ENCODE measurements at places on chromosomes 7 and 10. TPM values are rescaled to one million over a fixed set of nuclear protein-coding genes. Genes with fewer than 3 reads are reported as not detected.

DNA sequence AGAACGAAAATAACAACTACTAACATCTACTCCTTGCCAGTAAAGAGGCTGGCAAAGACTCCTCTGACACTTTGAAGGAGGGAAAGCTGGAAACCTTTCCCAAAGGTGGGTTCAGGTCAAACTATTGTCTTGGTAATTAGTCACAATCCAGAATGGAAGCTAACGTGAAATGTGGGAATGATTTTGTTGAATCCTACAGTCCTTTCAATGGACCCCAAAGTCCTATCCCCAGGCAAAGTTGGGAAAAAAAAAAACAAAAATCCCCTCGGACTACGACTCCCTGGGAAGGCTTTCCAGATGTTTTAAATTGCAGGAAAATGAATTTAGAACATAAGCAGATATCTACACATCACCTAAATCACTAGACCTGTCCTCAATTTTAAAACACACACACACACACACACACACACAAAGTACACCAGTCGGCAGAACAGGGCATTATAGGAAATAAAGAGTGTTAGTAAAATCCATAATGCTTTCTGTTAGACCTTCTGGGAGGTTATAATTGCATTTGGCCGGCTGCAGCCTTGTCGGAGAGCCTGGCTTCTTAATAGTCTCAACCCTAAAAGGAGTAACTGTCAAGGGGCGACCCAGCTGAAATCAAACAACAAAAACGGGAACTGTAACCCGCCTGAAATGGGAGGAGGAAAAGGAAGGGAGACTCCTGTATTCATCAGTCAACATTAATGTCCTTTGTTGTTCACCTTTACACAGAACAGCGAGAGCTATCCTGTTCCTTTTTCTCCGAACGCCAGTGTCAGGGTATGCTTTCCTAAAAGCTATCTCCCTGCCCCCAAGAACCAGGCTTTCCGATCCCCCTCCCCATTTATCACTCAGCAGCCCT is 1.5 kb downstream of the DOCK4 start:
- ATAC-seq = no peak

DNA sequence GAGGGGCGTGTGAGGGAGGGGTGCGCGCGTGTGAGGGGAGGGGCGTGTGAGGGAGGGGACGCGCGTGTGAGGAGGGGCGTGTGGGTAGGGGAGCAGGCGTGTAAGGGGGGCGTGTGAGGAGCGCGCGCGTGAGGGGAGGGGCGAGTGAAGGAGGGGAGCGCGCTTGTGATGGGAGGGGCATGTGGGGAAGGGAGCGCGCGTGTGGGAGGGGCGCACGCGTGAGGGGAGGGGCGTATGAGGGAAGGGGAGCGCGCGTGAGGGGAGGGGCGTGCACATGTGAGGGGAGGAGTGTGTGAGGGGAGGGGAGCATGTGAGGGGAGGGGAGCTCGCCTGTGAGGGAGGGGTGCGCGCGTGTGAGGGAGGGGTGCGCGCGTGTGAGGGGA is 19.1 kb downstream of the MXI1 start:
- peak; percentile 85 for ATAC-seq

GRCh38 chr7:26426096-26426495 is 134.4 kb downstream of the SNX10 start:
- ATAC-seq = no peak

Gene LRRC4
- total RNA-seq = 16.7 TPM

Gene ZNF679
- not detected for total RNA-seq

Gene FOXP2
- total RNA-seq = 5.0 TPM

DNA sequence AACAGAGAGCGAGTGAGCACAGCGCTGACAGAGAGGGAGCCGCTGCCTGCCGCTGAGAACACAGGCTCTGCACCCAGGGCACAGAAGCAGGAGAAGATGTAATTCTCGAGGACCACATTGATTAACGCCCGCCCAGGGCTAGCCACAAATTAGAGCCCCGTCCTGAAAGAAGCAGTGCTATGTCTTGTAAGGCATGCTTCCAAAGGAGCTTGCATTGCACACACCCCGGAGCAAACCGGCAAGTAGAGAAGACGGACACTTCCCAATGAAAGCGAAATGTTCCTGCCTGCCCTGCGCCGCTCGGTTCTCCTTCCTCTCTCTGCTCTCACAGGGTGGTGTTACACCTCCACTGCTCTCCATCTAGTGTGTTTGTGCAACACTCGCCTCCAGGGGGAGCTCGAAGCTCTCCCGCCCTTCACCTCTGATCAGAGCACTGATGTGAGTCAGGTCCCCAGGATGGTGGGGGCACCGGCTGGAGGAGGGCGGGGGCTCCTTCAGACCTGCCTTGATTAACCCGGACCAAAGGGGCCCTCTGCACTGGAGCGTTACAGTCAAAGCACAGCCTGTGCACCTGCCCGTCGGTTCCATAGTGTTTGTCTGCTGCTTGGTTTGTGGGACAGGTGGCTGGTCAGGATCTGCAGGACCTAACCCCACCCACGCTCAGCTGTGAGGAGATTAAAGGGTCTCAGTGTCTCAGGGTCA is 316.5 kb downstream of the ADARB2 start:
- peak; percentile 90 for ATAC-seq

Gene HSPA12A
- 3.9 TPM for total RNA-seq

Gene AOAH
- 1.7 TPM for total RNA-seq

- no peak for ATAC-seq
These were observed 20.8 kb downstream of the AKR1E2 start for GRCh38 chr10:4846775-4847174.
